Brain pericyte (primary cell): ENCODE measurements at places on chromosomes 6 and 20.

DNA sequence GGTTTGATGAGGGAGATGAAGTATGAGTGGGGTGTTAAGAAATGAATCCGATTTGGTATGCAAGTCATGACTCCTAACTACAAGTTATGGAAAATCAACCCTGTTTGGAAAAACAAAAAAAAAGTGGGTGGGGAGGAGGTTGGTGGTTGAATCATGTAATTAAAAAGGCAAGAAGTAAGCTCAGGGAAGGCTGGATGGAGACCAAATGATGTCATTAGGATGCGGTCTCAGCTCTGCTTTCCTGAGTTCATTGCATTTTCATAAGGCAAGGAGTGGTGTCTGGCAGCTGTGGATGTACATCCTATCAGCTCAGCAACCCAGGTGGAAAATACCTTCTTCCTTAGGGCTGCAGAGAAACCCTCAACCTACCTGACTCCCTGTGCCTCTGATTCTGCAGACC is 60.4 kb upstream of the AKAP12 start:
- no peak for DNase-seq

DNA sequence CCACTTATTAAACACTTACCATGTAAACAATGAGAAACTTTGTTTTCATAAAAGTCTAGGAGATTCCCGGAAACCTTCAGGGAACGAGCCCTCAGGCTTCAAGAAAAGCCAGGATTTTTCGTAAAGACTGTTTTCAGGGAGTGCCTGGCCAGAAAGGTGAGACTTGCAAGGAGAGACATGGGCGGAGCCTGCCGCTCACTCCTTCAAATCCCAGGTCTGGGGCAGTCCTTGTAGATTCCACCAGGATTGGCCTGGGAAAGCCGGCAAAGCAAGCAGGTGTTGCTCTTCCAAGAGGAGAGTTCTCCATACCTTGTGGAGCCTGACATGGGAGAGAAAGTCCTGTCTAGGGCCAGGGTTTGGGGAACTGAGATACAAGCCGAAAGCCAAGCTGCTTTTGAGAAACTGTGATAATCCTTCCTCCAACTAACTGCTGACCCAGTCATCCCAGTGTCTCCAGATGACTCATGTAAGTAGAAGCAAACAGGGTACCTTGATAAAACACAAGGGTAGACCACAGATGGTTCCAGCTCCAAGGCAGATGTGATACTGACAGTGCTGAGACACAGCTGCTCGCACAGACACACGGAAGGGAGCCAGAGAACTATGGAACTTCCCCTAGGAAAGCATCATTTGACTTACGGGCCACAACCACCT is 69.4 kb upstream of the NAA20 start:
- no peak for DNase-seq

DNA sequence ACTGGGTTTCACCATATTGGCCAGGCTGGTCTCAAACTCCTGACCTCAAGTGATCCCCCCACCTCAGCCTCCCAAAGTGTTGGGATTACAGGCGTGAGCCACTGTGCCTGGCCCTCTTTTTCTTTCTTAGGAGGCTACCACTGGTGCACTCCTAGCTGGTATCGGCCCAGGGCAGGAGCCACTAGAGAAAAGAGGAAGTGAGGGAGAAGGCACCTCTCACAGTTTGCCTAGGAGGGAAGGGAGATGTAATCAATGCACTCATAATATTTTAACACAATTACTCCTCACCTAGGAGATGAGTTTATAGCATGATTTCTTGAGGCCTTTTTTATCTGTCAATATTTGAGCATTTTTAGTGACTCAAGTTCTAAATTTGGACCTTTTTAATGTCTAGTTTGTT is 189.0 kb upstream of the SOX4 start:
- no peak for DNase-seq

DNA sequence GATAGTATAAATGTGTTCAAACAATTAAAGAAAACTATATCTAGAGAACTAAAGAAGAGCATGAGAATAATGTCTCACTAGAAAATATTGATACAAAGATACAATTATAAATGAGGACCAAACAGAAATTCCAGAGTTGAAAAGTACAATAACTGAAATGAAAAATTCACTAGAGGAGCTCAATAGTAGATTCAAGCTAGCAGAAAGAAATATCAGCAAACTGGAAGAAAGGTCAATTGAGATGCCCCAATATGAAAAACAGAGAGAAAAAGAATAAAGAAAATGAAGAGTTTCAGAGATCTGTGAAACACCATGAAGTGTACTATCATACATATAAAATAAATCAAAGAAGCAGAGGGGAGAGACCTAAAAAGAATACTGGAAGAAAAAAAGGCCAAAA is 18.0 kb upstream of the BRPF3 start:
- no peak for DNase-seq

GRCh38 chr6:37259191-37259590 is 1.2 kb upstream of the TMEM217 start:
- DNase-seq, result no peak

DNA sequence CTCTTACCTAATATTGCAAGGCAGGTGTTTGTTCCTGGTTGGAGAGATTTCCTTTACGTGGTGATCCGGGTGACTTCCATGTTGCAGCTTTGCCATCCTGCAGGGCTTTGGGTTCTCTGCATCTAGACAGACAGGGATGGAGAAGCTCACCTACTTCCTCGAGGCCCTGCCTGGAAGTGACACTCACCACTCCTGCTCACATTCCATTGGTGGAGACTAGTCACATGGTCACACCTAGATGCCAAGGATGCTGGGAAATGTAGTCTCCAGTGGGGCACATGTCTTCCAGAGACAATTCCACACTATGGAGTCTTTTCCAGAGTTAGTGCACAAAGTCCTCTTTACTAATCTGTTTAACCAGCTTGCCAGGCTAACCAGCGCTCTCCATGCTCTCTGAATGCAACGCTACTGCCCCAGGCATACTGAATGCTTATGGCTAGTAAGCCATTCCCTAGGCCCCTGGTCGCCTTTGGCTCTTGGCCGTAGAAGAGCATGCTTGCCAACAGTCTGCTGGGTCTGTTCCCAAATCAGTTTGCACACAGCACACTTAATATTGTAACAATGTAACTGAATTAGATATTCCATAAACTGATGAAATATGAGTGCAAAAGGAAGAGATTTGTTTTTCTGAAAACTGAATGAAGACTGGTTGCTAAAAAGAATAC is 6.7 kb upstream of the KCNK15 start:
- DNase-seq, result no peak

- no peak for DNase-seq
Observed at GRCh38 chr6:169859978-169860703, 108.7 kb downstream of the ERMARD start.

- no peak for DNase-seq
Observed at GRCh38 chr6:167455371-167455770, 130.5 kb downstream of the TTLL2 start.

DNA sequence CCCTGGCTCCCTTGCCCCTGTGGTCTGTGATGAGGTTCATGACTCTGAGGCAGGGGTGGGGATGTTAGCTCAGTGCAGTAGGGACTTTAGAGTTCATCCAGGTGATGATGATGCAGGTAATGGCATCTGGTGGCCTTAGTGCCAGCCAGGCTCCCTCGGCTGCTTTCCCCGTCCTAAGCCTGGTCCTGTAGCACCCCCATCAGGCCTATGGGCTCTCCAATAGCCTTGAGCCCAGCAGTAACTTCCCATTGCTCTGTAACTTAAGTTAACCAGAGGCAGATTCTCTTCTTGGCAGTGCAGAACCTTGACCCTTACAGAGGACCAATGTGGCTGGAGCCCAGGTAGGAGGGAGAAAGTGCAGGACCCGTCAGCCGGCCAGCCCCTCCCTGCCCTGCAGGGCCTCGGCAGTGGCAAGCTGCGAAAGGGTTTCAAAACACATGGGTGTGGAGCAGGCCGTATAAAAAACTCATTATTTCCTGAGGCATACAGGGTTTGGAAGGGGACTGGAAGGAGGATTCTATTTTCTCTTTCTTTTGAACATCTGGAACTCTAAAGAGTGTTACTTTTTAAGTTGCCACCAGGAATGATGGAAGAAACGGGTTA is 406.9 kb downstream of the CDH26 start:
- no peak for DNase-seq

GRCh38 chr6:112799889-112800288 is 452.8 kb downstream of the RFPL4B start:
- DNase-seq, result no peak

- no peak for DNase-seq
Observed at GRCh38 chr6:31769684-31770371, 7.3 kb downstream of the VWA7 start.

GRCh38 chr20:37504404-37505096 is 16.5 kb upstream of the NNAT start:
- DNase-seq, result no peak

GRCh38 chr20:46520976-46521579 is 7.7 kb upstream of the ZNF334 start:
- DNase-seq, result no peak
